ENCODE measurements at places on chromosomes 4 and X.

- peak; percentile 56 for DNase-seq
These were observed 208.4 kb downstream of the NWD2 start for GRCh38 chr4:37452952-37453280.

DNA sequence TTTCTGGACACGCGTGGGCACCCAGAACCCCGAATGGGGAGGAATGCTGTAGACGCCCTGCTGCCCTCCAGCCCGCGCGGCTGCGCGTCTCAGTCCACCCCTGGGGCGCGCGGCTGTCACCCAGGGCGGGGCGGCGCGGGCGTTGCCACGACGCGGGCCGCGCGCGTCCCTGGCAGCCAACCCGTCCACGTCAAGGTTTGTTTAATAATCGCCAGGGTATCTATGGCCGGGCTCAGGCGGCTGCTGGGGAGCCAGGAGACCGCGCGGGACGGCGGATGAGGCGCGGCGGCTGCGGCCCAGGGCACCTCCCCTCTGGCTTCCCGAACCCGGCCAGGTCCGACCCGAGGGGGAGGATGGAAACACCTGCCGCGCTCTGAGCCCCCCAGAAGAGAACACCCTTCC, at the start of gene SPATA18:
SPATA18 (plus strand) TSS at position 92 of the 402 bp plus-strand sequence. CDS start 401 bp downstream, outside the sequence.
- DNase-seq, result peak; percentile 10

GRCh38 chr4:146335763-146336409, 121.5 kb downstream of the REELD1 start:
- DNase-seq, result no peak

DNA sequence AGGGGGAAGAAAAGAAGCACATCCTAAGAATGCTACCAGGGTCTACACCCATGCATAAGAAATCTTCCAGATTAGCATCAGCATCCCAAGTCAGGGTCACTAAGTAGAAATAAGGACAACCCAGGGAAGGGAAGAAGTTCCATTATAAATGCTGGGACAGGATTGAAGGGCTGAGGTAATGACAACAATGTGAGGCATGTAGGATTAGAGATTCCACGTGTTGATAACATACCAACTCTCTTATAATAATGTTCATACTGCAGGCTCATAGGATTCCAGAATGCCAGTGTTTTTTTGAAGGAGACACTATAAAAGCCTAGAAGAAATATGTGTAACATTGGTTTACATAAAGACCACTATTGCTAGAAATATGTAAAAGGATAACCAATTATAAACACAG, 201.2 kb downstream of the MID1IP1 start:
- no peak for DNase-seq

- DNase-seq, result no peak
These were observed 79.9 kb downstream of the SLC7A11 start for GRCh38 chr4:138162259-138162658.

DNA sequence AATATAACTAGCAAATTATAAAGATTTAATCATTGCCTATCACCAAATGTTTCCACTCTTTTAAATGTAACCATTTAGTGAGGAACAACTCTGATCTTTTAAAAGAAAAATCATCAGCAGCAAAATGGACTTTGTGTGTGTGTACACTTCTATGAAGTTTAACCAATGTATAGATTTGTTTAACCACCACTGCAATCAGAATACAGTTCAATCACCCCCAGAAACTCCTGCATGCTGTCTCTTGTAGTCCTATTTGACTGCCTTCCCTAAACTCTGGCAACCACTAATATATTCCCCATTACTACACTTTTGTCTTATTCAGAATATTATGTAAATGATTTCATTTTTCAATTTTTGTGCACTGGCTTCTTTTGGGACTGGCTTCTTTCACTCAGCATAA, 1.7 kb upstream of the TCEAL8 start:
- no peak for DNase-seq

DNA sequence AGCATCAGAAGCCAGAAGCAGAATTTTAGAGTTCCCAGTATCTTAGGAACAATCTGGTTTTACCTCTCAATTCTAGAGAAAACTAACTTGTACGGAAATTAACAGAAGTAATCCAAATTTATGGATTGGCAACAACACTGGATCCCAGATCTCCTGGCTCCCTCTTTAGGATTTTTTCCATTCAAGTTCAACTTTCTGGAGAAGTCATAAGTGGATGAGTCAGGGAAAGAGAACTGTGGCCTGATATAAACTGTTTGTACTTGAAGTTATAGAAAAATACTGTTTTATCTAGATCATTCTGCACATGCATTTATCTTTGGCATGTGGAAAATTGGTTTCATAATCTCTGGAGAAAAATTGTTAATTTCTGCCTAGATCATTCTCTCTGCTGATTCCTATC, 380.4 kb downstream of the PCDH7 start:
- DNase-seq, result no peak

Measured in stimulated activated CD4-positive, alpha-beta T cell treated with anti-CD3 and anti-CD28 coated beads, Interleukin-15, amount 100 ng/mL, for 24 hours (primary cell).